NCI-H2107 (cell line): ENCODE measurements at places on chromosomes 13 and 19.
A peak's percentile ranks its signal among the peaks of the same experiment; 100 is the strongest.

DNA sequence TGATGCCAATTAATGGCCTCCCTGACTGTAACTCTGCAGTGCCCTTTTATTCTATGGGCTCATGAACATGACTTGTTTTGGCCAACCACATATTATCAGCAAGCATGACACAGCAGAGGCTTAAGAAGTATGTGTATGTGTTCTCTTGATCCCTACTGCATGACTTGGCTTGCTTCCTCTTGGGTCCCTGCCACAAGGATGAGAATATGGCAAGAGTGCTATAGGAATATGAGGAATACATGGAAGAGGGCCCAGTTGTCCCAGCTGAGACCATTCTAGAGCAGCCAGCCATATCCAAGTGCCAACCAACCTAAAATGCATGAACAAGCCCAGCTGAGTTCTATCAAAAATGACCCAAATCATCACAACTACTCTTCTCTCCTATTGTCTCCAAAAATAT is 576.7 kb upstream of the PCDH9 start:
- DNase-seq, result no peak

- peak; percentile 33 for DNase-seq
Measured at GRCh38 chr19:46076951-46077814, 36.4 kb upstream of the IGFL4 start.

GRCh38 chr13:79385694-79386093 is 20.4 kb downstream of the RBM26 start:
- DNase-seq, result no peak

DNA sequence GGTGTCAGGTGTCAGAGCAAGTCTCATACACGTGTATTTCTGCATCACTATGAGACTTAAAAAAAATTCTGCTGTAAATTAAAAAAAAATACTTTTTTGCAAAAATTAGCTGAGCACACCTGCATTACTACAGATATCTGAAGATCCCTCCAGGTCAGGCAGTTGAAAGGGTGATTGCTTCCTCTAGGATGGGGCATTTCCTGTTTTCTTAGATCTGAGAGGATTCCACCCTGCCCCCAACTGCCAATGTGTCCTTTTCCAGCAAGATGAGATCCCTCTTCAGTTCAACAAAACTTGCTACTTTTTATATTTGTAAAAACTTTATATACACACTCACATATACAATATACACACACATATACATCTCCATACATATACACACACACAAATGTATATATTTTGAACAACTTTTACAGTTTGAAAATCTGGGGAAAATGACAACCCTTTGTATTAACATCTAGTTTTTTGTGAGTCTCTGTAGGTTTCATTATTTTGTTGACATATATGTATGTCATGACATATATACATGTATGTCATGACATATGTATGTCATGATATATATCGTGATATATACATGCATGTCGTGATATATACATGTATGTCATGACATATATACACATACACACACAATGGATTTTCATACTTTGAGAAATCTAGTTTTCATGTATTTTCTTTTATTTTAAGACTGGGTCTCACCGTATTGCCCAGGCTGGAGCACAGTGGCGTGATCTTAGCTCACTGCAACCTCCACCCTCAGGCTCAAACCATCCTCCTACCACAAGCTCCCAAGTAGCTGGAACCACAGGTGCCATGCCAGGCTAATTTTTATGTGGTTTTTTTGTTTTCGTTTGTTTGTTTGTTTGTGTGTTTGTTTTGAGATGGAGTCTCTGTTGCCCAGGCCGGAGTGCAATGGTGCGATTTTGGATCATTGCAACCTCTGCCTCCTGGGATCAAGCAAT is 17.8 kb downstream of the ZNF813 start:
- no peak for DNase-seq

DNA sequence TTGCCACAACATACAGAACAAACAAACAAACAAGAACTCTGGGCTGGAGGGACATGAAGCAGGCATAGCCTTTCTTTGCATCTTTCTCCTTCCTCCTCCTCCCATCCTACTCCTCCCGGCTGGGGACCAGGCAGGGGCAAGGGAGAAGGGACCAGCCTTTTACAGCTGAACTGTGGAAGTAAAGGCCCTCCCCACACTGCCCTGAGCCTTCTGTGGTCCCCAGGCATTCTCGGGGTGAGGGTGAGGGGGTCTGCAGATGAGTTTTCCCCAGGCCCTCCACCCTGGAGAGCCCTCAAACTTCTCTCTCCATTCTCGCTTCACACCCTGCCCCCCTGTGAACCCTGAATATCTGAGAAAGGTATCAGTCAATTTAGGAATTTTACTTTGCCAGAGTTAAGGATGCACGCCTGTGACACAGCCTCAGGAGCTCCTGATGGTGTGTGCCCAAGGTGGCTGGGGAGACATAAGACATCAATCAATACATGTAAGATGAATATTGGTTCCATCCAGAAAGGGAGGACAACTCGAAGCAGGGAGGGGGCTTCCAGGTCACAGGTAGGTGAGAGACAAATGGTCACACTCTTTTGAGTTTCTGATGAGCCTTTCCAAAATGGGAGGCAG is 170.9 kb downstream of the COL4A1 start:
- no peak for DNase-seq

- DNase-seq, result no peak
Measured at GRCh38 chr13:39209731-39210531, 171.7 kb downstream of the NHLRC3 start.

GRCh38 chr13:98879957-98880356 is 97.9 kb downstream of the DOCK9 start:
- no peak for DNase-seq

- DNase-seq, result no peak
Measured at GRCh38 chr19:30804751-30805150, 432.6 kb downstream of the ZNF536 start.
